ENCODE measurements at places on chromosomes 11 and 22.

- no peak for DNase-seq
These were observed 30.3 kb downstream of the CHEK2 start for GRCh38 chr22:28711341-28711740.

DNA sequence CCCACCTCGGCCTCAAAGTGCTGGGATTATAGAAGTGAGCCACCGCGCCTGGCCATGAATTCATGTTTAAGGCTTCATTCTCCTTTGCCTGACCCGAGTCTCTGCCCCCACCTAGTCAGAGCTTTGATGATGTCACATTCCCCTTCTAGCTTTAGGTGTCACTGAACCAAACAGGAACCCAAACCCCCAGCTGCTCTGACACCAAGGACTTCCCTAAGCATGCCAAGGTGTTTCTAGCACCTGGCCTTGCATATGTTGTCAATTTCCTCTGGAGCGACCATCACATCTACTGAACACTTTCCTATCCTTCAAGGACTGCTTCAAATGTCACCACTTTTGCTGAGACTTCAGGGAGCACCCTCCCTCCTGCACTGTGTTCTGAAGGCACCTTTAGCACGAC lies 2.3 kb downstream of the F2 start:
- no peak for DNase-seq

GRCh38 chr11:102482433-102482832 lies 29.9 kb upstream of the TMEM123 start:
- DNase-seq = no peak

GRCh38 chr11:34558211-34558610 lies 44.6 kb upstream of the ELF5 start:
- DNase-seq = no peak

- DNase-seq = peak; percentile 74
These were observed 663 bp upstream of the LARGE2 start for GRCh38 chr11:45921561-45922424.

DNA sequence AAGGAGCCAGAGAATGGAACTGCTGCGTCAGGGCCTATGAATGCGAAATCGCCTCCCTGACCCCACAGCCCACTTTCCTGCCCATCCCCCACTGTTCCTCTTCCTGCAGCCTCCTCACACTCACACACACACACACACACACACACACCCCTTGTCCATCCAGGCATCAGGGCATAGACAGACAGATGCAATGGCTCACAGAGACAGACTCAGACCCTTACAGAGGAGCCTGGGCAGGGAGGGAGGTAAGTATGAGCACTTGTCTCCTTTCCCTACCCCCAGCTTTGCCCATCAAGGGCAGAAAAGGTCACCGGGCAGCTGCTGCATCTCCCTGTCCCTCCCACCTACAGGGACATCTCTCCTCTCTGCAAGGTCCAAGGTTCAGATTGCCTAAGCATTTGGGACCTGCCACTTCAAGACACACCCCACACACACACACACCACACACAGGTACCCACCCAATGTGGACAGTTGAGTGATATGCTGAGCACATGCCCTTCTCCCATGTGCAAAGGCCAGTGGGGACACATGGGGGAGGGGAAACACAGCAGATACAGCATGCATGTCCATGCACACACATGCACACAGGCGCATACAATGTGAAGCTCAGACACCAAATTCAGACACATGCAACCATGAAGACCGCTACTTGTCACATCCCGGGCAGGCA lies 2.0 kb upstream of the NRXN2 start:
- DNase-seq = no peak

- no peak for DNase-seq
These were observed 2.0 kb downstream of the CD3E start for GRCh38 chr11:118306556-118306955.

DNA sequence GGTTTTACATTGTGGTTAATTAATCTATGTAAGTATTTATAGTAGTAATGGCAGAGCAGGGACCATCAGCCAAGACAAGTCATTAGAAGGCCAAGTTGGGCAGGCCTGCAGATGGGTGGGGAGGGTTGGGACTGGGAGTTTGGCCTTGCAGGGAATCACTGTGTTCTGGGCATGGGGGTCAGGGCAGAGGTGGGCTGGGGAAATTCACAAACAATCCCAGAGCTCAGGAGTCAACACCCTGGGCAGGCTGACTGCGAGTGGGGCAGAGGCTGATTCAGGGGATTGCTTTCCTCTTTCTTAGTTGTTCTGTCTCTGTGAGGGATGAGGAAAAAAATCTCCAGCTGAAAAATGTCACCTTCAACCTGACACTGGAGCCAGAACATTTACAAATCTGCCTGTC lies 322.5 kb downstream of the NTM start:
- no peak for DNase-seq

Measured in PC-9 (cell line).